Stimulated activated CD4-positive, alpha-beta T cell treated with anti-CD3 and anti-CD28 coated beads, Interleukin-2, amount 100 ng/mL, for 48 hours (primary cell): ENCODE measurements at places on chromosomes 6 and 20.

- no peak for DNase-seq
Observed at GRCh38 chr6:166779963-166780683, 153.1 kb upstream of the RPS6KA2 start.

- no peak for DNase-seq
Observed at GRCh38 chr6:10403385-10404106, 11.3 kb downstream of the TFAP2A start.

GRCh38 chr20:48106428-48106827 lies 321.1 kb upstream of the SULF2 start:
- no peak for DNase-seq

- DNase-seq = no peak
Observed at GRCh38 chr6:1621070-1621701, 11.5 kb downstream of the FOXC1 start.

GRCh38 chr6:161308075-161308655 lies 34.3 kb upstream of the AGPAT4 start:
- DNase-seq = no peak

- DNase-seq = no peak
Observed at GRCh38 chr20:64112691-64113443, 5.5 kb upstream of the NPBWR2 start.

- DNase-seq = no peak
Observed at GRCh38 chr6:37481711-37482605, 17.7 kb downstream of the CCDC167 start.

GRCh38 chr20:62300319-62300718 lies 2.5 kb upstream of the ADRM1 start:
- DNase-seq = no peak

DNA sequence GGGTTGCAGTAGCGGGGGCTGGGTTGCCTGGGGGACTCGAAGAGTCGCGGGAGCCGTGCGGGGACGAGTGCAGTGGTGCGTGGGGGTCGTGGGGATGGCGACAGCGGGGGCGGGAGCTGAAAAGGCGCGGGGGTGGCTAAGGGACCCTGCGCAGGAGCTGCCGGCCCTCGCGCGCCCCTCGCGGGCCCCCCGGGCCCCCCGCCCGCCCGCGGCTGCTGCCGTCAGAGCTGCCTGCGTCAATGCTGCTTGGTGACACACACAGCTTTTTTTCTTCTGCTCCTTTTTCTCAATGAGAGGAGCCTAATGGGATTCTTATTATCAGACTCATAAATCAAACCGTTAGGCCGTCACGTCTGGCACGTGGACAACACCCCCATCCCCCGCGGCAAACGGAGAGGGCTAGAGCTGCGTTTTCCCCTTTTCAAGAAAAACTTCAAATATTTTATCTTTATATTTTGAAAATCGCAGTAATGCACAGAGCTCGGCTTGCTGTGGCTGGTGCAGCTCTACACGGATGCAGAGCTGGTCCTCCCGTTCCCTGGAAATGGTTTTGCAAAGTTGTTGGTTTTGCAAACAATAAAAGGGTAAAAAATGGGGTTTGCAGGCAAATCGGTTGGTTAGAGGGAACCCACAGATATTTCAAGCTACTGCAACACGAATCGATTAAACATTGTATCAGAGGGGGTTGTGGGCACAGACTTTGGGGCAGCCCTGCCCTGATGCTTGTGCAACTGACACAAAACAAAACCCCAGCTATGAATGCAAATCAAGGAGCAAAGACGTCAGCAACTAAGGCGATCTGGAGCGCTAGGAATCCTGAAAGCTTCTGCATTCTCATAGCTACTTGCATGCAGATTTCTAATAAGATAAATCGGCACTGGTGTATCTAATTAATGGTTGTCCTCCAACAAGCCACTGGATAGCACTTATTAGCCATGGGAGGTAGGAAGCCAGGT lies 161.4 kb downstream of the TBXT start:
- DNase-seq = no peak

DNA sequence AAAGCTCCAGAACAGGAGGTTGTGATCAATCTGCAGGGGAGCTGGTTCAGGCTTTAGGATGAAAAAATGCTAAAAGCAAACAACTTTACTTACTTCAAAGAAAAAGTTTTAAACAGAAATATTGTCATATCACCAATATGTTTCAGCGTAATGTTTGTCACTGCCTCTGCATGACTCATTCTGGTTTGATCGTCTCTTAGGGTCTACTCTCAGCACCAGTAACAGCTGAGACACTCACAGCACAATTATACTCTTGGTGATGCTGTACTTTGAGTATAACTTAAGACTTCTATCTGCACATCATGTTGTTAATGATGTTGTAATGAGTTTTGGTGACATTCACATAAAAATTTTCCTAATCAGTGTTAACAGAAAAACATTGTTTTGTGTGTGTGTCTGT lies 665.4 kb downstream of the EPM2A start:
- no peak for DNase-seq

DNA sequence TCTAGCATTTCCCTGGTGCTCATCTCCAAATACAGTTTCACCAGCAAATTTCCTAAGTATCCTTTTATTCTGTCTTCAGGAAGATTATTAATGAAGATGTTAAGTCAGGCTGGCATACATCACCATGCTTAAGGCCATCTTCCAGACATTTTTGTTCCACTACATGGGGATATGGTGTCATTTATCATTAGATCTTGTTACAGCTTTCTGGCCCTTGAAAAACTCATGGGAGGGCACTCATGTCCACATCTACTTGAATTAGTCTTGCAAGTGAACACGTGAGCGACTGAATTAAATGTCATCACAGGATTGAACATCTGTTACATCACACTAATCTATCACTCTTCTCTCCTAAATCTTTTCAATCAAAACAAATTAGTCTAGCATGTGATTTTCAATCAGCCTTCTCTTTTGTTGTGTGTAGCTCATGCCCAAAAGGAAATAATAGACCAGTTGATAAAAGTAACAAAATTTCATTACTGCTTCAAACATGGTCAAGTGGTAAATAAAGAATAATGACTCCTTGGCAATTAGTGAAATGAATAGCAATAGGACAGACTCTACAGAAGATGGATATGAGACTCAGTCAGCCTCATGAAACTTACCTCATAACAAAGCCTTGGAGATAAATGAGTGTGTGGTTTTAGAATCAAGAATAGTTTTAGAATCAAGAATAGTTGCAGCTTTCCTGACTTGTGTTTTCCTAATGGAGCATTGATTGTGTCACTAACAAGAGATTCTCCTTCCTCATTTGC lies 80.5 kb downstream of the MTFR2 start:
- no peak for DNase-seq

DNA sequence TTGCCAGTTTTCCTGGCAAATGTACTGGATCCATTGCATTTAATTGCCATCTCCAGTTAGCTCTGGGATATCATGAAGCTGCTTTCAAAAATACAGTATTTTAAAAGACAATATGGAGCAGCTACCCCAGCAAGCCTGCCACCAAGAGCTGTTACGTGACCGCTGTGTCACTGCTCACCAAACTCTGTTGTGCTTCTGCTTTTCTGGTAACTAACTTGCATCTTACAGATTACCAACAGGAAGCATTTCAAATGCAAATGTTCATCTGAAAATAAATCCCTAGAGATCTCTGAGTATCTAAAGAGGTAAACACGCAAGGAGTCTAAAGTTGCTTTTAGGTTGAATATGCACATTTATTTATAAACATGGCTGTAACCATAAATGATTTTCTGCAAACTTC lies 1008.3 kb downstream of the KIF16B start:
- no peak for DNase-seq

- no peak for DNase-seq
Observed at GRCh38 chr6:106972500-106972899, 2.0 kb downstream of the CD24 start.

DNA sequence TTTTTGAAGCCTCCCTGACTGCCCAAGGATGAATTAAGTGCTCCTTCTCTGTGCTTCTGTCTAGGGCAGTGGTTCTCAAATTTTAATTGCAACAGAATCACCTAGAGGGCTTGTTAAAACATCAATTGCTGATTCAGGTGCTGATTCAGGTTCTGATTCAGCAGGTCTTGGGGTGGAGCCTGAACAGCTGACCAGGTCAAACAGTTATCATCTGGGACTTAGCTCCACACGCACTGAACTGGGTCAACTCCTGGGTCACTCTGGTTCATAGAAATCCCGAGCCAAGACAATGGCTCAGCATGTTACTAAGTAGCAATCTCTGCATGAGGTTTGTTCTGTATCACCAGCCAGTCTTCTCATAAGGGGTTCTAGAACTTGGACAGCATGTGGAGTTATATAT lies 192.3 kb downstream of the GJA1 start:
- DNase-seq = no peak

DNA sequence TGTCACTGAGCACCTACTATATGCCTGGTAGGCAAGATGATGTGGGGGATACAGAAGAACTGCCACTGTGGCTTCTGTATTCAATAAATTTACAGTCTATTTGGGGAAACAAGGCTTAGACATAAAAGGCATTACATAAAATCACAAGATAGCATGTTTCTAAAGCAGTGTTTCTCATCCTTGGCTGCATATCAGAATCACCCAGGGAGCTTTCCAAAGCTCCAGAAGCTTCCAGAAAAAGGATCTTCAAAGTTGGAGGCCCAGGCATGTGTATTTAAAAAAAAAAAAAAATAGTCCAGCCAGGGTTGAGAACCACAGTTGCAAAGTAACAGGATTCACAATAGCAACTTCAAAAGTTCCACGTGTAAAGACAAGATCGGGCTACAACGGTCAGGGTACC lies 112.4 kb upstream of the SPACA1 start:
- DNase-seq = no peak

GRCh38 chr6:14178083-14178445 lies 60.5 kb downstream of the CD83 start:
- no peak for DNase-seq

- no peak for DNase-seq
Observed at GRCh38 chr6:31918069-31918720, 9.3 kb upstream of the C2 start.

GRCh38 chr6:122758927-122759334 lies 20.6 kb upstream of the FABP7 start:
- no peak for DNase-seq

GRCh38 chr6:106160189-106160588 lies 74.1 kb downstream of the PRDM1 start:
- DNase-seq = no peak

GRCh38 chr6:139699911-139700310 lies 325.5 kb upstream of the CITED2 start:
- no peak for DNase-seq
